ENCODE measurements at places on chromosomes 3 and 15. TPM values are rescaled to one million over a fixed set of nuclear protein-coding genes. Genes with fewer than 3 reads are reported as not detected.

GRCh38 chr15:63067306-63067705 is 24.8 kb downstream of the TPM1 start:
- peaks cover 95% of the 10 kb centered on the region for H3K36me3 ChIP-seq
- DNase-seq: no peak
- no peak overlapping the region for H3K27ac ChIP-seq
- H3K27me3 ChIP-seq: no peaks in the 10 kb centered on the region
- H3K4me1 ChIP-seq: no peaks in the 10 kb centered on the region

PLSCR4 gene
- total RNA-seq: 87.2 TPM

- H3K27me3 ChIP-seq: no peaks in the 10 kb centered on the region
- H3K27ac ChIP-seq: no peak overlapping the region
- no peaks in the 10 kb centered on the region for H3K4me1 ChIP-seq
Measured at GRCh38 chr3:190444576-190445145, 5.0 kb downstream of the TMEM207 start.

GRCh38 chr3:191982481-191982880 is 521.5 kb downstream of the PYDC2 start:
- no peak overlapping the region for H3K4me3 ChIP-seq
- no peaks in the 10 kb centered on the region for H3K36me3 ChIP-seq
- no peaks in the 10 kb centered on the region for H3K4me1 ChIP-seq
- H3K27ac ChIP-seq: no peak overlapping the region
- H3K27me3 ChIP-seq: no peaks in the 10 kb centered on the region

MOBP gene
- not detected for total RNA-seq

DNA sequence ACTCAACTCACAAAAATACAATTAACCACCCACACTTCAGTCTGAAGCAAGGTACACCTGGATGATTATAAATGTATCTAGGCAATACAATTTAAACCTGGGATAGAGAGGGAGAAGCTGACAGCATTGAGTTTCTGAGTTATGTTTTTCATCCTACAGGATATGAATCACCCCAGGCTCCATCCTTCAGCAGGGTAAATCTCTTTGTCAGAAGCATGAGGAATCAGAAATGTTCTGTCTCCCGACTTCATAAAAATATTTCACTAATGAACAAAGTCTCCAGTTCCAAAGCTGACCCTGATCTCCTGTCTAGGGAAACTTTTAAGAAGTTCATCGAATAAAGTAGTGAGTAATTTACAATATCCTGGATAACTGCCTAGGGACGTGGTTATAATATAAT is 25.5 kb upstream of the FRMD4B start:
- no peaks in the 10 kb centered on the region for H3K4me1 ChIP-seq
- no peaks in the 10 kb centered on the region for H3K27me3 ChIP-seq
- H3K36me3 ChIP-seq: no peaks in the 10 kb centered on the region
- H3K27ac ChIP-seq: no peak overlapping the region
- DNase-seq: no peak

DNA sequence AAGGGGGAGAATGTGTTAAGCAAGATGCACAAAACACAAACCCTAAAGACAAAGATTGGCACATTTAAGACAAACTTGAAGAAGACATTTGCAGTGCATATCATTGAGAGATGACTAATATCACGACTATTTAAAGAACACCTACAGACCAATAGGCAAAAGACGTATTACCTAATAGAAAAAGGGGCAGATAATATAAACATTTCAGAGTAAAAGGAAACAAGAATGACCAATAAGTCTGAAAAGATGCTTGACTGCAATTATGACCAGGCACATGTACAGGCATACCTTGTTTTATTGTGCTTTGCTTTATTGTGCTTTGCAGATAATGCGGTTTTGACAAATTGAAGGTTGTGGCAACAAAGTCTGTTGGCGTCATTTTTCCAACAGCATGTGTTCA is 4.9 kb downstream of the HACD3 start:
- H3K27ac ChIP-seq: no peak overlapping the region
- H3K4me3 ChIP-seq: no peak overlapping the region
- H3K27me3 ChIP-seq: no peaks in the 10 kb centered on the region

DNA sequence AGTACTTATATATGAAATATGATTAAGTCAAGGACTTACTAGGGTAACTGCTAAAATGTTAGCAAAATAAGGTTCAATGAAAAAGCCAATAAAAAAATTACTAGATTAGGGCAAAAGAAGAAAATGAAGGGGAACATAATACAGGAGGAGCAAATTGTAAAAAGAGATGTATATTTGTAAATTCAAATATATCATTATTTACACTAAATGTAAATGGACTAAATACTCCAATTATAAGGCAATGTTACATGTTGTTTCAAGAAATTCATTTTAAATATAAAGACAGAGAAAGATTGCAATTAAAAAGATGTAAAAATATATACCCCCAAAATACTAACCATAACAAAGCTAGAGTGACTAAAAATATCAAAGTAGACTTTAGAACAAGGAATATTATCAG is 134.1 kb downstream of the EFHB start:
- H3K36me3 ChIP-seq: no peaks in the 10 kb centered on the region
- no peak for DNase-seq
- no peak overlapping the region for H3K4me3 ChIP-seq
- no peak overlapping the region for H3K27ac ChIP-seq

- H3K4me3 ChIP-seq: no peak overlapping the region
- H3K27ac ChIP-seq: no peak overlapping the region
- H3K36me3 ChIP-seq: peaks cover 82% of the 10 kb centered on the region
- H3K4me1 ChIP-seq: peaks cover 7% of the 10 kb centered on the region
- no peaks in the 10 kb centered on the region for H3K27me3 ChIP-seq
Measured at GRCh38 chr3:52690560-52690959, 4.7 kb downstream of the GNL3 start.

DNA sequence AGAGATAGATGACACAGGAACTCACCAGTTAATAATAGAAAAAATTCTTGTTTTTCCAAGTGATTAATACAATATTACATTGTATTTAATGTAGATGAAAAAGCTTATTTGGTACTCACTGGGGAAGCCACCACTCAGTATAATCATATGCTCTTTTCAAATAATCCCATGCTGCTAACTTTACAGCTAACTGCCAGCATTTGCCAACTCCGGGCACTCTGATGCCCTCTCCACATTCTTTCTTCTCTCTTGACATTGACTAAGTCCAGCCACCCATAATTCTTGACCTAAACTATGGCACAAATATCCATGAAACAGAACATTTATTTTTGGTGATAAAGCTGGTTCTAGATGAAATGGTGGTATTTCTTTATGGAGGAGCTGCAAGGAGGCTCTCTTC is 384.9 kb downstream of the ZBTB20 start:
- DNase-seq: no peak
- H3K27ac ChIP-seq: no peak overlapping the region
- no peaks in the 10 kb centered on the region for H3K27me3 ChIP-seq
- H3K36me3 ChIP-seq: no peaks in the 10 kb centered on the region
- no peak overlapping the region for H3K4me3 ChIP-seq
- no peaks in the 10 kb centered on the region for H3K4me1 ChIP-seq

DNA sequence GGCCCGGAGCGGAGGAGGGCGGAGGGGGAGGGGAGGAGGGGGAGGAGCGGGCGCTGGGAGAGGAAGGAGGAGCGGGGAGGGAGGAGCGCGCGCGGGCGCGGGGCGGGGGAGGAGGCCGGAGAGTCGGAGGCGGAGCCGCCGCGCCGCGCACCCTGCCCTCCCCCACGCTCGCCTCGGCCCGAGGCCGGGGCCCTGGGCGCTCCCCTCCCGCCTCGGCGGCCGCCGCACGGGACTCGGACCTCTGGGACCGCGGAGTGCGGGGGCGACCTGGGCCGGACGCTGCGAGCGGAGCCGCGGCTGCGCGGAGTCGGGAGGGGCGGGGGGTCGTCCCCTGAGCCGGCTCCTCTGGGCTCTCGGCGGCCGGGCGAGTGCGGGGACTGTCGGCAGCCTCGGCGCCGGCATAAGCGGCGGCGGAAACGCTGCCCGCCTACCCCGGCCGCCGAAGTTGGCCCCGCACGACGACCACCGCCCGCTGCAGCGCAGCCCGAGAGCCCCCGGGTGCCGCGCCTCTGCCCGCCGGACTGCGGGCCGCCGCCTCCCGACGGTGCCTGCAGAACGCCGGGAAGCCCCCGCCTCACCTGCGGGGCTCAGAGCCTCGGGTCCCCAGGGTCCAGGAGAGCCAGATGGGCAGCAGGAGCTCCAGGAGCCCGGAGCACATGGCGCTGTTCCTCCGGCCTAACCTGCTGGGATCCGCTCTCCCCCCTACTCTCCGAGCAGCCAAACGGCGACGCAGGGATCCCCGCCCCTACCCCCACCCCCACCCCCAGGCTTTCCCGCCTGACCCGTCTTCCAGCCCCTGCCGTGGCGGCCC is 406 bp upstream of the GABRB3 start:
- no peak for DNase-seq
- H3K36me3 ChIP-seq: no peaks in the 10 kb centered on the region
- H3K4me1 ChIP-seq: peaks cover 7% of the 10 kb centered on the region
- no peak overlapping the region for H3K27ac ChIP-seq

DNA sequence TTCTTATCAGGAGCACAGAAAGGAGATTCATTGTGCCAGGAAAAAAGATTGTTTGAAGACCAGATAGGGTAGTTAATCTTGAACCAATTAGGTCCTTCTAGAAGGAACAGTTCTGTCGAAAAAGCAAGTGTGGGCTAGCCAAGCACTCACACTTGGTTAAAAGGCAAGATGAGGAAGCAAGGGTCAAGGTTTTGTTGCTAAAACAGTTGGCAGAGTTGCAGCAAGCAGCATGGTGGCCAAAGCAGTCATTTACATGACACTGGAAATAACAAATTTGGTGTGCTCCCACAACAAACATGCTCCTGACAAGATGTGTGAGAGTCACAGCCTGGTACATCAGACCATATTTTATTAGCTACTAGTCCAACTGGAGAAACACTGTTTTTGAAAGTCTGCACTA is 228.0 kb upstream of the CFAP20DC start:
- DNase-seq: no peak
- H3K4me3 ChIP-seq: no peak overlapping the region
- H3K36me3 ChIP-seq: no peaks in the 10 kb centered on the region

CHAC1 gene
- total RNA-seq: 28.5 TPM

- DNase-seq: no peak
- H3K4me3 ChIP-seq: no peak overlapping the region
- H3K27ac ChIP-seq: no peak overlapping the region
- peaks cover 40% of the 10 kb centered on the region for H3K36me3 ChIP-seq
- H3K4me1 ChIP-seq: peaks cover 3% of the 10 kb centered on the region
- H3K27me3 ChIP-seq: no peaks in the 10 kb centered on the region
Measured at GRCh38 chr15:89888214-89888804, 5.5 kb downstream of the AP3S2 start.

SEMA7A gene
- total RNA-seq: 5.5 TPM

GRCh38 chr3:66182246-66182645 is 38.6 kb upstream of the SLC25A26 start:
- peak overlapping the region; percentile 47 for H3K27ac ChIP-seq
- H3K4me3 ChIP-seq: no peak overlapping the region
- no peaks in the 10 kb centered on the region for H3K36me3 ChIP-seq
- H3K4me1 ChIP-seq: no peaks in the 10 kb centered on the region

- no peaks in the 10 kb centered on the region for H3K36me3 ChIP-seq
- no peaks in the 10 kb centered on the region for H3K27me3 ChIP-seq
- no peak overlapping the region for H3K27ac ChIP-seq
- DNase-seq: no peak
- no peak overlapping the region for H3K4me3 ChIP-seq
- no peaks in the 10 kb centered on the region for H3K4me1 ChIP-seq
Measured at GRCh38 chr3:58215317-58216025, 4.7 kb upstream of the DNASE1L3 start.

DNA sequence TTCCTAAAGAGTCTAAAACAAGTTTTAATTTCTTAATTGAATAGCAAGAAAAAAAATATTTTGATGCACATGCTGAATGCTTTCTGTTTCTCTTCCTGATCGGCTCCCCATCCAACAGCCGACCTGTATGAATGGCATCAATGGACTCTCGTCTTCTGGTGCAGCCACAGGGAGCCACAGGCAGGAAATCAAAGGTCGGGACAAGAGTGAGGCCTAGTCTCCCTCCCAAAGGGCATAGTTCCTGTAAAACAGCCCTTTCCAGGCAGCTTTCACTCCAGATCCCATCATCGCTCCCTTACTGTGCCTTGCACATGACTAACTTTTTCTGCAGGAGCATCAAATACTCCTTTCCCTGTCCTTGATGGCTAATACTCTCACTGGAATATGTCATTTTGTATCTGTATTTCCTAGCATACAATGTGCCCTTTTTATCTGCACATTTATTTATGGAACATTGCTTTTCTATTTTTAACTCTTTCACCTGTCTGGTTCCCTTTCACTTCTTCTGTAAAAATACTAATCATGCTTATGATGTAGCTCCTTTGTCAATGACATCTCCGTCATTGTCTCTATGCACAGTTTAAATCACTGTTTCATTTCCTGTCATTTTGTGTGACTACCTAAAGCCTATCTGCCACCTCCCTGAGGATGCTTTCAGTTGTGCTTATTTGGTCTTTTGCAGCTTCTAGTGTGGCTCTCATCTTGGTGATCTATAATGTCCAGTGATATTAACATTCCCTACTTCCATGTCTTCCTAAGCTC is 326.2 kb downstream of the CTNNB1 start:
- no peaks in the 10 kb centered on the region for H3K27me3 ChIP-seq
- no peak for DNase-seq

GRCh38 chr15:85642693-85643066 is 152.0 kb downstream of the KLHL25 start:
- H3K27me3 ChIP-seq: no peaks in the 10 kb centered on the region
- peak overlapping the region; percentile 54 for H3K4me3 ChIP-seq
- peaks cover 26% of the 10 kb centered on the region for H3K36me3 ChIP-seq
- H3K4me1 ChIP-seq: peaks cover 44% of the 10 kb centered on the region
- peak; percentile 84 for DNase-seq

CTXN2 gene
- total RNA-seq: not detected

- H3K4me1 ChIP-seq: no peaks in the 10 kb centered on the region
- no peak for DNase-seq
- no peak overlapping the region for H3K4me3 ChIP-seq
- H3K36me3 ChIP-seq: no peaks in the 10 kb centered on the region
Measured at GRCh38 chr15:86347245-86347644, 267.6 kb downstream of the AGBL1 start.

DNA sequence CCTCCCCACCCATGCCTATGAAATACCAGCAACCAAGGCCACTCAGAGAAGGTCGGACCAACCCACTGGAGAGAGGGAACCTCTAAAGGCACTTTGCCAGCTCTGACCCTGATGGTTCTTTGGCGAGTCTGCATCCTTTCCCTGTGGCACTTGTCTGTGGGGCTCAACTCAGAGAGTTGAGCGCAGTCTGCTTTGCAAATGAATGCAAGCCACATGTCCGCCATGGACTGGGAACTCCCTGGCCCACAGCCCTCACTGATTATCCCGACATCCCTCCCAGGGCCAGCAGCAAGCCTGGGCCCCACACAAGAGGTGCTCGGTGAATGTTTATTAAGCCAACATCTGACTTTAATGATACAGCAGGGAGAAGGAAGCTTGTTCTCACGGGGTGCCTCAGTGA is 55.5 kb upstream of the HES1 start:
- H3K4me3 ChIP-seq: no peak overlapping the region
- H3K36me3 ChIP-seq: no peaks in the 10 kb centered on the region
- DNase-seq: no peak
- H3K27me3 ChIP-seq: no peaks in the 10 kb centered on the region

CIDEC gene
- 29.9 TPM for total RNA-seq

ROBO2 gene
- 2.9 TPM for total RNA-seq

- H3K27me3 ChIP-seq: no peaks in the 10 kb centered on the region
- no peak overlapping the region for H3K4me3 ChIP-seq
- no peak overlapping the region for H3K27ac ChIP-seq
- DNase-seq: peak; percentile 43
Measured at GRCh38 chr15:78206326-78207109, 27.8 kb downstream of the ACSBG1 start.
